ENCODE measurements at places on chromosomes 4 and X.

DNA sequence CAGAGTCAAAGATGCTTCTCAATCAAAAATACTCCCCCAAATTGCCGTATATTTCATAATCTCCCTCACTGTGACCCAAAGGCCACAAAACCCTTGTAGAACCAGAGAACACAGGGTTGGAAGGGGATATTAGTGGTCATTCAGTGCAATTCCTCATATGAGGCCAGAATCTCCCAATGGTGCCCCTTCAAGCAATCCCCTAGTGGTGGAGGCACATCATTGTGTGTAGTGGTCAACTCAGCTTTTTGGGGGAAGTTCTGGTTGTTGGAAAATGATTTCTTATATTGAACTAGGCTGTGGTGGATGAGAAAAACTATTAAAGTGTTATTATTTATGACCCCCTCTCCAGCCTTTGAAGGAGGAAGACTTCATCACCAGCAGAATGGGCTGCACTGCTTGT lies 17.6 kb upstream of the BOD1L1 start:
- DNase-seq: no peak

GRCh38 chrX:97039363-97040029 lies 155.8 kb downstream of the RPA4 start:
- DNase-seq: no peak

DNA sequence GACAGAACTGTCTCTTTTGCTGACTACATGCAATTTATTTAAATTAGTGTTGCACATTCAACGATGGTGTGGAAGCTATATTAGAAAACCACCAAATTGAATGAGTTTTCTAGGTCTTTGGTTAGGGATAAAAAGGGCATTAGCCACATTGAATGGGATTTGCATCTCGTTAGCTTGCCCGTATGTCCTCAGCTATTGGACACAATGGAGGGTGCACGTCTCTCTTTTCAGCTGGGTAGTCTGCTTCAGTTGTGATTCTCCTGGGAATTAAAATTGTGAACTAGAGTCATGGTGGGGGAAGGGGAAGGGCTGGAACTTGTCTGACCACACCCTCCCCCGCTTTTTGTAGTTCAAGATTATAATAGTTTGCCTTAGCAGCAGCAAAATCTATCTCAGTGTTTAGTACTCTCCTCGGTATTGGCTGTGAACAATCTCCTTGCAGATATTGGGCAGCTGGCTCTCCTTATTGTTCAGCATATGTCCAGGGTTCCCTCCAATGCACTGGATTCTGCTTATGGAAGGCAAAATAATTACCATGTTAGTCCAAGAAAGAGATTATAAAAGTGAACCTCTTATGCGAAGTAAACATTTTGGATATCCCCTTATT lies 23.3 kb downstream of the TRIM2 start:
- no peak for DNase-seq

GRCh38 chrX:150942942-150943594 lies 40.1 kb upstream of the HMGB3 start:
- no peak for DNase-seq

DNA sequence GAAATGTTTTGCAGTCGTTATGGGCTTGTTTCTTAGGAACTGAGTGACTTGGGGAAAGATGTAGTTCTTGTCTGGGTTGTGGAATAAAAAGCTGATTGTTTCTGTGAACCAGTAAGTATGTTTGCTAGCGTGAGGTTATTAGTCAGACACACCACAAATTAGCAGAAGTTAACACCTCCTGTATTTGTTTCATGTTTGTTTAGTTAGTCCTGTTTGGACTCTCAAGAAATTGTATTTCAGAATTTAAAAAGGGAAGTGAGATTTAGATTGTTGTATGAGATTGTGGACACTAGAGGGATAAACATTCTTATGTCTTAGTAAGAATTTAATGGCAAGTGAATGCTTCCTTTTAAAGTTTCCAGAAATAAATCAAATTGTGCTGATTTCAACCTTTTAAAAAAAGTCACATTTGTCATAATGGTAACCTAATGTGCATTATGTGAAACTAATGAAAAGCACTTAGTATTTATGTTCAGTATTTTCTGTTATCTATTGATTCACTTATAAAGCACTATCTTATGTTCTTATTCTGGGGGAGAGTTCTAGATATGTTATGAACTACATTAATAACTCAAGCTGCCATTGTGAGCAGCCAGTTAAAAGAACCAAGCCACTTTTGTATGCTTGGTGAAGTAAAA lies 25.6 kb downstream of the ATP10D start:
- no peak for DNase-seq

- DNase-seq: no peak
Measured at GRCh38 chr4:138775890-138776289, 239.7 kb upstream of the NOCT start.

DNA sequence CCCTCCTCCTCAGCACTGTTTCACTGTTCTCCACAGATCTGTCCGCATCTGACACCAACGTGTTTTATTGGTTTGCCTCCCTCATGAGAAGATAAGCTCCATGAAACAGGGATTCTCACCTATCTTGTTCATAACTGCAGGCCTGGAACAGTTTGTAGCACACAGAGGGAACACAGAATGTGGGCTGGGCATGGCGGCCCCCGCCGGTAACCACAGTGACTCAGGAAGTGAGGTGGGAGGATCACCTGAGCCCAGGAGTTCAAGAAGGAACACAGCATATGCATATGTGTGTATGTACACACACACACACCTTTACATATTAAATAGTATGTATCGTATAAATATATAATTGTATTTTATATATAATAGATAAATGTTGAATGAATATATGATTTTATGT lies 168.6 kb downstream of the AFAP1 start:
- DNase-seq: no peak

DNA sequence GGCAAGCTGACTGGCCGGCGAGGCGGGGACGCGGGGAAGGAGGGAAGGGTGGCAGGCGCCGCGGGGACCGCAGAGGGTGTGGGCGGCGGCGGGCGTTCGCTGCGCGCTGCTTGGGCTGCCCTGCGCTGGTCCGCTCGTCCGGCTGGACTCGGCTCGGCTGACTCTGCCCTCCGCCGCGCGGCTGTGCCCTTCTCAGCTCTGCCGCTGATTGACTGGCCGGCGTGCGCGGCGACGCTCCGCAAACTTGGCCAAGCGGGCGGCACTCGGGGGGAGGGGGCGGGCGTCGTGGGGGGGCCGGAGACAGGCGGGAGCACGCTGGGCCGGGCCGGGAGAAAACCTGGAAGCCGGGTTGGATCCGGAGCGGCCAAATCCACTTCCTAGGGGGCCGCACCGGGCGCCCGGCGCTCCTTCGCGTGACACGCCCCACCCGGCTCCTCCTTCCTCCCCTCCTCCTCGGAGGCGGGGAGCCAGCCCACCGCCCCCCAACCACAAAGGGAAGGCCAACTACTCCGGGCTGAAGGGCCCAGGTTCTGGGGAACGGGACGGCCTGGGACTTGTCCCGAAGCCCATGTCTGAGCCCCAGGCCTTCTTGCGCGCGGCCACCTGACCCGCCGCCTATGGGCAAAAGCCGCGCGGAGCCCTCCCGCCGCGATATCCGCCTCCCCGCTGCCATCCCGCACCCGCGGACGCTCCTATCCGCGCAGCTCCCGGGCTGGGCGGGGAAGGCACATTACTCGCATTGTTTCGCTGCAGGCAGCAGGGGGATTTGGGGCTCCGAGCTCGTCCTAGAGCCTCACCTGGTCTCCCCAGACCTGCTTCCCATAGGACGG lies at the start of gene GPC4:
Gene GPC4, minus strand, starts transcription at position 214 of the 830 bp plus-strand sequence. CDS start 524 bp downstream, outside the sequence.
- DNase-seq: no peak

DNA sequence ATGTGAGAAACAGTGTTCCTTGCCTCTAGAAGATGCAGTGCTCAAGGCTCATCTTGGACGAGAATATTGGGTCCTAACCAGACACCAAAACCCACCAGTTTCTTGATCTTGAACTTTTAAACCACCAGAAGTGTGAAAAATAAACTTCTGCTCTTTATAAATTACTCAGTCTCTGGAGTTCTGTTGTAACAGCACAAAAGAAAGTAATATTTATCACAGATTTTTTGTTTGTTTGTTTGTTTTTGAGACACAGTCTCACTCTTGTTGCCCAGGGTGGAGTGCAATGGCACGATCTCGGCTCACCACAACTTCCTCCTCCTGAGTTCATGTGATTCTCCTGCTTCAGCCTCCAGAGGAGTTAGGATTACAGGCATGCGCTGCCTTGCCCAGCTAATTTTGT lies 371.1 kb upstream of the NDST4 start:
- no peak for DNase-seq

DNA sequence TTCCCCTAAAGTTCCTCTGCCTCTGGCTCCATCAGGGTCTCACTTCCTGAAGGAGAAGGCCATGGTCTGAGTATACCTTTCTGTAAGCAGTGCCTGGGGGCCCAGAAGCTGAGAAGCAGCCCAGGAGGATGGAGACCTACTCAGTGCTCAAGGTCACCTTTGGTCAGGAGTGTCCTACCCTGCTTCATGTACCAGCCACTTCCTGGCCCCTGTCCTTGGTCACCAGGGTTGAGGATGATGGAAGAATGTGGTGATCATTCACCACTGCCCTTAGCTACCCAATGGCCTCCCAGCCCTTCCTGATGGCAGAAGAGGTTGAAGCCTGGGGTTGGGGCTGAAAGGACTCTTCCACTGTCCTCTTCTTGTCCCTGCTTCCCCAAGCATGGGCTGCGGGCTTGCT lies 9.0 kb upstream of the MFAP3L start:
- no peak for DNase-seq

DNA sequence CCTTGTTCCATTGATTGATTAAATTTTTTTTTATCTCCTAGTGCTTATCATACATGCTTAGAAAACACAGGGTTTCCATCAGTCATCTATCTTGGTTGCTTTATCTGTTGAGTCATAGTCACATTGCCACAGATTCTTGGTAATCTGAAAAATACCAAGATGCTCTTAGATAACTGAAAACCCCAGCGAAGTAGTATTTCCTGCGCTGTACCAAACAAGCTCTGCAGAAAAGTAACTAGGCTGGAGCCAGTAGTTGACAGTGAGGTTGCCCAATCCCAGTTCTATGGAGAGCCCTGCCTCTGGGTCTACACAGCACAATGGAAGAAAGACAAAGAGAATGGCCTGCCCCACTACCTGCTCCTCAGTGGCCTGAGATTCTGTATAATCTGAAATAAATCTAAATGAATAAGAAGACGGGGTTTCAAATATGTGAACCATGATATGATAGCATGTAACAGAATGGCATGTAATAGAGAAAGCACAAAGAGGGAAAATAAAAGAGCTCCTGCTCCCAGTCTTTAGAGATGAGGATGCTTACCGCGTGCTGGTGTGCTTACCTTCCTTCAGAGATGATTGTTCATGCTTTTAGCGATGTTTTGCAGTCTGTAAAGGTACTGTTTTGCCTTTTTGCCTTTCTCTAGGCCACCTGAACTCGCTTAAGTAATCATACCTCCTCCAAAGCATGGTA lies 55.3 kb upstream of the RAPGEF2 start:
- DNase-seq: no peak

GRCh38 chr4:136725286-136726081 lies 806.8 kb downstream of the PCDH18 start:
- no peak for DNase-seq

DNA sequence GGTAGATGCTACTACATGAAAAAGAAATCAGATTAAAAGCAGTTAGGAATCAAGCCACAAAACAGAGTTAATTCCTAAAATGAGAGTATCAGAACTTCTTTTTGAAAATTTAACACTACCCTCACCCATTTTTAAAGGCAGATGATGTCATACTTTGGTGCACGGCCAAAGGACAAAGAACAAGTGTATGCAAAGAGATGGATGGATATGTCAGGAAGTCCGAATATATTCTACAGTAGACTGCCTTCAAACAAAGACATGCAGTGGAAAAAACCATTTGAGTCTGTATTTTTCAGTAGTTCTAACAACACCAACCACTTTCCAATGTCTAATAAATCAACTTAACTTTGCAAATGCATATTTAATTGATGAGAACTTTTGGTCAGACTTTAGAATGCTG lies 2.2 kb downstream of the AIFM1 start:
- DNase-seq: no peak

- DNase-seq: no peak
Measured at GRCh38 chrX:50000937-50001542, 78.6 kb downstream of the CLCN5 start.

DNA sequence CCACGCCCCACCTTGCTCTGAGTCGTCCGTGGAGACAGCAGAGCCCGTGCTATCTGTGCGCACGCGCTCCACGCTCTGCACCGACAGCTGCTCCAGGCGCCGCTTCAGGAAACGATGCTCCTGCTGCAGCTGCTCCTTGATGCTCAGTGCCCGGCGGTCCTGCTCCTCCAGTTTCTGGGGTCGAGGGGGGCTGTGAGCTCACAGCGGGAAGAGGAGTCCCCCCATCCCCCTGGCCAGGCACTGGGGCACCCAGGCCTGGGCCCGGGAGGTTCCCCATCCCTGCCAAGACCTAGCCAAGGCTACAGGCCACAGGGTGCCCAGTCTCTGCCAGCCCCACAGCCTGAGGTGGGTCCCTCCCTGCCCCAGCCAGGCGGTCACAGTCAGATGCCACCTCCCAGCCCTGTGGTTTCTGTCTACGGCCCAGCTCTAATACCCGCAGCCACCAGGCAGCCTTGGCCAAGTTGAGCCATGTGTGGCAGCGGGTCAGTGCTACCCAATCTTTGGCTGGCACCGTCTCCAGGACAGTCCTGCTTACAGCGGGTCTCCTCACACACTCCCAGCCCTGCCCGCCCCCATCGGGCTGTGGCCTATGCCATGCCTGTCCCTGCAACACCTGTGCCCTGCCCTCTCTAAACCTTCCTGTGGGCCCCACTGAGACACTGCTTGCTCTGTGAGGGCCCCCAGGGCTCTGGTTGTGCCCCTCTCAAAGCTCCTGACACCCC lies 9.3 kb upstream of the HAUS3 start:
- no peak for DNase-seq

- no peak for DNase-seq
Measured at GRCh38 chrX:106615041-106615440, 3.3 kb downstream of the RADX start.

DNA sequence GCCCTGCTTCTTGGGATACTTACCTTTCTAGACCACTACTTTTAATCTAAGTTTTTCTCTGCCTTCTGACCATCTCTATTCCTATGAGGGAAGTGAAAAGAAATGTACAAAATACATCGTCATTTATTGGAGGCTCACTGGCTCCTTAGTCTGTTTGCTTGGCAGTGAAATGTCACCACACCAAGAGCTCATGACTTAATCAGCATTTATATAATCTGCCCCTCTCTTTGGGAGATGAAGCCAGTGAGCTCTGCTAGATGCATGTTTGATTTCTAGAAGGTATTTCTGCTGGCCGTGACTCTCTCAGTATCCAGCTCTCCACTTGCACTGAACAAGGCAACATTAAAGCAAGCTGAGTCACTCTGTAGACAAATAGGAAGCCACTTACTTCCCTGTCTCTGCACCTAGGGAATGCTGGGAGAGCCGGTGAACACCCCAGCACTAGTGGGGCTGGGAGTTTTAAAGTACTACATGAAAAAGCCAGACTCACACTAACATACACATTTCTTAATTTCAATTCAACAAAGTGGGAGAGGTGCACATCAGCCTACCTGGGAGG lies 79.1 kb downstream of the MID1IP1 start:
- DNase-seq: no peak

All from activated CD4-positive, alpha-beta T cell treated with anti-CD3 and anti-CD28 coated beads for 24 hours (primary cell).